Cerebellar nuclear complex (tissue), 1 donor: ENCODE measurements at places on chromosomes 6 and 20.

GRCh38 chr6:492816-493414 is 101.4 kb downstream of the IRF4 start:
- no peak for DNase-seq

DNA sequence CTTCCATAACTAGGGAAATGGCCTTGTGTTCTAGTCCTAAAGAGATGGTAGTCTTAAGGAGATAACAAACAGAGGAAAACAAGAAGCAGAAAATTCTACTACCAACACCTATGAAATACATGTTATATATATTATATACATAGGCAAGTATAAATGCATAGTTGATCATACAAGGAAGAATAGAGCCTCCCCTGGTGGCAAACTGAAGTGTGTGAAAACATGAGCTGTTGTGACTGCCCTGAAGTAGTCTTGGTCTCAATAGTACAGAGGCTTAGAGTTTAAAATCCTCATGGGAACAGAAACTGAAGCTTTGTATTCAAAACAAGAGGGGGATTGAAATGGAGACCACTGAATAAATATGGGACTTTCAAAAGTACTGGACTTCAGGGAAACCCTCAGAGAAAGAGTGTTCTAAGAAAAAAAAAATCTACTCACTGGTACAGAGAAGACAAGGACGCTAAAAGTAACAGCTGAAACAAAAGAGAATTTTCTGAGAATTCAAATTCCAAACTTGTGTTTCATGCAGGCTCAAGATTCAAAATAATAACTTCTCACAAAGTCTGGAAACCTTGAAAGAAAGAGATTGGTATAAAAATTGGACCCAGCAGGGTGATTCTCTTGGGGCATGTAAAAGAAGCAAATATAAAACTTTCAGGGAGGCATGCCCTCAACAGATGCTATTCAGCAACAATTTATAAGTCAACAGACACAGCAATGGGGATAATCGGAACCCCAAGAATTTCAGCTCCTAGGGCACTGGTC is 59.7 kb upstream of the SAMD3 start:
- no peak for DNase-seq

GRCh38 chr6:139882977-139883728 is 508.7 kb upstream of the CITED2 start:
- no peak for DNase-seq

DNA sequence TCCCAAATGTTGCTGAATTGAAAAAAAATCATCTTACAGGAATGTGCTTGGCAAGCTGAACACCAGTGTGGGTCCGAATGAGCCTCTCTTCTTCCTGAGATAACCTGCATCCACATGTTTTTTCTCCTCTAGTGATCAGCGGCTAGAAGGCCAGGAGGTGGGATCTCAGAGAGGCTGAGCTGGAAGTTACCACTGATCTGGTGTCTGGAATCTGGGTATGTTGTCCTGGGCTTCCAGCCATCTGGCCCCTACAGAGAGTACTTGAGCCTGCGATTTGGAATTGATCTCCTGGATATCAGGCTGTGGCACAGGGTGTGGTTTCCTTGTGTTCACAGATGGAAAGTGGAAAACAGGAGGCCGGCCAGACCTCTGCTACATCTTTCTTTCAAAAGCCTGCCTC is 35.9 kb downstream of the SULF2 start:
- no peak for DNase-seq

DNA sequence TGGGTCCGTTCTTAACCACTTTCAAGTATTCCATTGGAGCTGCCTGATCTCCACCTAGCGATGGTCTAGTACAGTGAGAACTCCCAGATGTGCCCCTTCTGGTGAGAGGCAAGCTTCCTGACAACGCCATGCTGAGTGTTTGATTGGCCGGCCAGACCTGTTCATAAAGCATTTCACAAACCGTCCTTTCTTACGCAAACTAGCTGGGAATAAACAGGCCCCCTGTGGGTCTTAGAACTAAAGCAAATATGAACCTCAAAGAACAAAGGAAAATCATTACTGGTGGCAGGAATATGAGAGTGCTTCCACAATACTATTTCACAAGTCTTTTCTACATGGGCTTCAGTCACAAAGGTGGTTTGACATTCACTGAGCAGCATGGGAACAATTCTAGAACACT is 15.6 kb upstream of the GCNT2 start:
- DNase-seq: no peak

- no peak for DNase-seq
Observed at GRCh38 chr6:7243179-7243981, 69.6 kb downstream of the SSR1 start.

GRCh38 chr6:47457370-47457769 is 20.2 kb upstream of the CD2AP start:
- no peak for DNase-seq

DNA sequence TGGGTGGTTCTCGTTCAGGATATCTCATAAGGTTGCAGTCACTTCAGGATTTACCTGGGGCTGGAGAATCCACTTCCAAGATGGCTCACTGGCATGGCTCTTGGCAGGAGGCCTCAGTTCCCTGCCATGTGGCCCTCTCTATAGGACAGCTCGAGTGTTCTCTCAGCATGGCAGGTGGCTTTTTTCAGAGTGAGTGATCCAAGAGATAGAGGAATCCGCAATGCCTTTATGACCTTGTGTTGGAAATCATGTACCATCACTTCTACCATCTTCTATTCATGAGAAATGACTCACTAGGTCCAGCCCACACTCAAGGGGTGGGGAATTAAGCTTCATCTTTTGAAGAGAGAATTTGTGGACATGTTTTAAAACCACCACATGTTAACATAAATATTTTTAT is 37.8 kb downstream of the PPP1R16B start:
- DNase-seq: no peak

DNA sequence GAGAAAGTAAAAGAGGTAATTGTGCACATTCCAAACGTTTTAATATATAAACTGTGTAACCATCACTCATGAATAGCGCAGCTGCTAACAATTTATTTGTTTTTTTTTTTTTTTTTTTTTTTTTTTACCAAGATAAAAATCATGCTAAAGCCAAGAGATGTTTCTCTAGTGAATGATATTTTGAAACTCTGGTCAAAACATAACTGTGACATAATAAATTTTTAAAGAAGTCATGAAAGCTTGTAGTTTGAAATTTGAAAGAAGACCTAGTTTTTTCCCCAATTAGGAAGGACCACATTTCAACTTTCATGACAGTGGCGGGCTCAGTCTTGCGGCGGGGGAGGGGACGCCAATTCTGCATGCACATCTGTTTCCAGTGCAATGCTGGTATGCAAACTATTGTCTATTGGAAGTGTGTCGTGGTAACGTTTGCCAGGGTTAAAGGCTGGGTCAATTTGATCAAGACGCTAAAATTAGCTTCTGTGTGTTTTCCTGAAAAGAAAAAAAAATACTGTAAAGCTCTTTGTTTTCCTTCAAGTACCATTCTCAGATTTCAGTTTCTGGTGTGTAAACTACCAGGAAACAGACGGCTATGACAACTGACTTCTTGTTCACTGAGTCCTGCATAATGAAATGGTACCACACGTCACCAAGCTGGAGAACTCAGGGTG is 211.9 kb downstream of the FOXC1 start:
- DNase-seq: no peak

GRCh38 chr6:64680446-64680845 is 1026.6 kb downstream of the EYS start:
- no peak for DNase-seq

DNA sequence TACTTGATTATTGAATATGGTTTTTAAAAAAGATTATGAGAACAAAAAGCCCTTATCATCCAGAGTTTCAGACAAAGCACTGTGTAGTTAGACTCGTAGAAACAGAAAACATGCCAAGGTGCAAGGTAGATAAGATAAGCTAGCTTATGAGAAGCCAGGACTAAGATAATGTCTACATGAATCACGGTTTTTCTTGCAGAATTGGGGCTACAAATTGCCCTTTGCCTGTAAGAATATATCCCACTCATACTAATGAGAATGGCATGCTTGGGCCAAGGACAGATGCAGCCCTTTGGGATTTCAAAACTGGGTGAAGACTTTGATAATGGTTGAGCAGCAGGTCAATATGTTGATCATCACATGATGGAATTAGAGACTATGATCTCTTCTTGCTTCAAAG is 165.3 kb upstream of the PREP start:
- no peak for DNase-seq

GRCh38 chr6:93394471-93394870 is 24.9 kb downstream of the EPHA7 start:
- no peak for DNase-seq

DNA sequence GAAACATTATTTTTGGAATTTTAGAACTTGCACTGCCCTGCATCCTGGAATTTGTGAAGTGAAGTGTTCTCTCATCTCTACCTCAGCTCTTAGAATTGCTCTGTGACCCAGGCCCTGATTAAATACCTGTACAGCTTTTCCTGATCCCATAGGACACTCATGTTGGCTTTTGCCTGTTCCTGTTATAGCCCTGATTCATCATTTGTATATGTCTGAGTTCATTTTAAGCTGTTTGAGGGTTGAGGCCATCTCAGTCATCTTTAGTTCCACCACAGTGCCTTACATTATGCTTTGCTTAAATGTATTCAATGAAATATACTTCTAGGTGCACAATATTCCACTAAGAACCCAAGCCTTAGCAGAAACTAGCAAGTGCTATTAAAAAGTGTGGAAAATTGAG is 26.4 kb downstream of the ZFAND3 start:
- no peak for DNase-seq

DNA sequence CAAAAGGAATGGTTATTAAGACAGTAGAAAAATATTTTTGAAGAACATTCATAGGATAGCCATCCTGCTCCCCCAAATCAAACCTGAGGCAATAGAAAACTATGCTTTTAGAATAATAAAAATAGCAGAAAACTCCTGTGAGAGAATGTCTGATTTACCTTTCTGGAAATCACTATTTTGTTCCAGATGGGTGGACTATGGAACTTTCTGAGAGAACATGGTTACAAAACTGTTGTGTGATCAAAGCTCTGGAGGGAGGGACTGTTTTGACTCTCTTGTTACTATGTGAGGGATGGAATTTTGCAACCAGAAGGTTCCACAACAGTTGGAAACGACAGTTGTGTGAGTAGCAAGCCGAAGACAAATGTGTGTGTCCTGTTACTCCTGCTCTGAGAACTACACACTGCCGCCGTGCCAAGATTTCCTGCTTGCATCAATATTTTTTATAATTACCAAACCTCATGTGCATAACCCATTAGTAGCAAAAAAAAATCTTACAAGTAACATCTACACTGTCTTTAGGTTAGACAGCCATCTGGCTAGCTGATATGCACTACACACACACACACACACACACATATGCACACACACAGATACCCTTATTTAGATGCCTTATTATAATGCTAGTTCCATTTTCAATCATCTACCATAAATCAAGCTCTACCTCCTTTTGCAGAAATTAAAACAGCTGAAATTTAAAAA is 11.0 kb upstream of the HIVEP1 start:
- no peak for DNase-seq

GRCh38 chr6:163146036-163146435 is 268.5 kb upstream of the QKI start:
- no peak for DNase-seq

- no peak for DNase-seq
Observed at GRCh38 chr6:45608252-45608913, 230.6 kb upstream of the SUPT3H start.

GRCh38 chr6:79627422-79627821 is 3.7 kb upstream of the SH3BGRL2 start:
- no peak for DNase-seq

DNA sequence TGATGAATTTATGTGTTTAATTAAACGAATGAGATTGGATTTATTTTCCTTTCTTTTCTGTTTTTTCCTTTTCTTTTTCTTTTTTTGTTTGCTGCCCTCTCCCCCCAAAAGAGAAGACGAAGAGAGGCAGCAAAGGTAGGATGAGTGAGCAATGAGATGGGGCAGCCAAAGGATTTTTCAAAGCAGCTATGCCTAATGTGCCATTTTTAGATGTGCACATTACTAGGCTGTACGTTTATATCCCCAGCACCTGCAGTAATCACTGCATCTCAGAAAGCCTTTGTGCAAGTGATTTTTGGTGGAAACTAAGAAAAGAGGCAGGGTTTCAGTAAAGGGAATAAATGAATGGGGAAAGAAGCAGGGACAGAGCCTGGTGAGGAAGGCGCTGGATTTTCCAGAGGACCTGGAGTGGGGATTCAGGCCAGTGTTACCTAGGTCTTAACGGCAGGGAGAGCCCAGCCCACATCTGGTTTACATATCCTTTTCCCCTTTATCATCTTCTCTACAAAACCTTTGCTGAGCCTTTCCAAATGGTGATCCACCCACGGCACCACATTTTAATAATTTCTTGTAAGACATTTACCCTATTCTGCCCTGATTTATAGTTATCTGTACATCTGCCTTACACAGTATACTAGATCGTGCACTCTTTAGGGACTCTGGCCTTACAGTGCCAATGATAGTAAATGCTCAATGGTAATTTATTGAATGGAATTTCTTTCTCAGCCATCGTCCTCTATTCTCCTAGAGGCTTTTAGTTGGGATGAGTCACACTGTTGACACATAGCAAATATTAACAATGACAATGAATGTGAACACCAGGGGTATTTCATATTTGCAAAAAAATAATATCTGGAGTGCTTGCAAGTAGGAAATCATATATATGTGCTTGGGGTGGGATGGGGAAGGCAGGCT is 38.3 kb upstream of the ATXN1 start:
- no peak for DNase-seq
